ENCODE measurements at places on chromosomes 7 and 10.

- peak; percentile 5 for DNase-seq
These were observed 491.7 kb downstream of the CCSER2 start for GRCh38 chr10:84820120-84820519.

- DNase-seq: peak; percentile 7
These were observed 453 bp downstream of the SFMBT2 start for GRCh38 chr10:7410301-7410861.

- no peak for DNase-seq
These were observed 180.9 kb downstream of the CTTNBP2 start for GRCh38 chr7:117692338-117692737.

GRCh38 chr10:132471125-132471451 lies 66.5 kb upstream of the INPP5A start:
- no peak for DNase-seq

DNA sequence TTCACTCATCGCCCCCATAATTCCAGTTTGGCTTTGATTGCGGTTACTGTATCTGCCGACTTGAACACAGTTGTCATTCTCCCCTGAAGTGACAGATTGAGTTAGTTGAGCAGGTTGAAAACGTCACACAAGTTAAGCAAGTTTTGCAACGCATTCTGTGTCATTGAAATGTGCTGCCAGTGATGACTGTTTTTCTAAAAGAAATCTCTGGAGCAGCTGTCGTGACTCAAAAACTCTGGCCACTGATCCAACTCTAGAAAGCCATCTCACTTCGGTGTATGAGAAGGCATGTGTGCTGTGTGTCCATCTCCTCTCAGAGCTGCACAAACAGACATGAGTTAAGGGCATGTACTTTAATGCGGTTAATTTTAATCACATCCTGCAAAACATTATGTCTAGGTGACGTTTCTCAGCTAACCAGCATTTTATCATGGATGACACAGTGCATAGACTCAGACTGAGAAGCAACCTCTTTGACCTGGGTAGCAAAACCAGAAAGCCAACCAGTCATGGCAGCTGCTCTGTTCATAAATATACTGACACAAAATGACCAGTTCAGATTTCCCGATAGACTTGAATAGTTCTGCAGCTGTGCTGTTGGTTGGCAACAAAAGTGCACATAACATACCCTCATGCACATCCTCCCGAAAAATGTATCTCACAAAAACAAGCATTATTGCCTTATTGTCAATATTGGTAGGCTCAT lies 69.3 kb downstream of the CSTF2T start:
- no peak for DNase-seq

DNA sequence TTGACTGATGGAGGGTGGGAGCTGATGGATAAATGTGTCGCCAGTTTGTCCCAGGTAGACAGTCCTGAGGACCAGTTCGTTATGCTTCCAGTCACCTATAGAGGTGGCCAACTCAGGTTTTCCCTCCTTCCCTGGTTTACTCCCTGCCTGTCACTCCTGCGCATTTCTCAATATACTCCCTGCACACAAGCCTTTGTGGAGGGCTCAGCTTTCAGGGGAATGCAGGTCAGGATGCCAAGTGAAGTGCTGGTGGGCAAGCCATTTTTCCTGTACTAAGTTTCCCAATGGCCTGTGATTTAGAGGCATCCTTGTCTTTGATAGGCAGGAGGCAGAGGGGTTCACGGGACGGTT lies 473.5 kb upstream of the ZMIZ1 start:
- DNase-seq: no peak

DNA sequence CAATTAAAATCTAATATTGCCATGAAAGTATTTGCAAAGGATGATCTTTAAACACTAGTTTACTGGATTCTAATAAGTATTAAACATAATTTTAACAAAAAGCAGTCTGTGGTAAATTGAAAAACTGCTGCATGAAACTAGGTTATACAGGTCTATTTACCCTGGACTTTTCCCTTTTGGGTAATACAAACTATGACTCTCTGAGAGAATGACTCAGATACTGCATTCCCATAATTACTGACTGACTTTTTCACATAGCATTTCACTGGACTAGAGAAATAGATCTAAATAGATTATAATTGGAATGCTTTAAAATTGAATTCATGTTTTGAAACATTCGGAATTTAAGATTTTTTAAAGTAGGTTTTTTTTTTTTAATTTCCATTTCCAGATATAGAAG lies 395.7 kb downstream of the THSD7A start:
- DNase-seq: no peak

GRCh38 chr7:143455491-143455890 lies 12.2 kb downstream of the TAS2R60 start:
- no peak for DNase-seq

GRCh38 chr7:45225948-45226335 lies 68.4 kb downstream of the RAMP3 start:
- no peak for DNase-seq

GRCh38 chr10:44671319-44671718 lies 239.8 kb upstream of the TMEM72 start:
- no peak for DNase-seq

DNA sequence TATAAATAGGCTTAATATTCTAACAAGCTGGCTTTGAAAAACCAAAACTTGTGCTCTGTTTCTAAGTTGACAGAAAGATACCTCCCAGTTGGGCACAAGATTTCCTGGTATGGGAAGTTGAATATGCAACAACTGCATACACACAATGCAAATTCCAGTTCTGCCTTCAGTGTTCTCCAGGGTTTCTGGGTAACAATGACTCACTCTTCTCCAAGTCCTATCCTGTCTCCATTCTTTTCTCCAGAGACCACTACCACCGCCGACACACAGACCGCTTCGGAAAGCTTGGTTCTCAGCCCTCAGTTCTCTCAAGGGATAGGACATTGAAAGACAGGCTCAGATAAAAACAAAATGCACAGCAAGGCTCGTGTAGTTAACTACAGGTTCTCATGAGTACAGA lies 12.2 kb downstream of the PDE1C start:
- no peak for DNase-seq

GRCh38 chr7:85529831-85530230 lies 343.0 kb upstream of the SEMA3D start:
- no peak for DNase-seq

DNA sequence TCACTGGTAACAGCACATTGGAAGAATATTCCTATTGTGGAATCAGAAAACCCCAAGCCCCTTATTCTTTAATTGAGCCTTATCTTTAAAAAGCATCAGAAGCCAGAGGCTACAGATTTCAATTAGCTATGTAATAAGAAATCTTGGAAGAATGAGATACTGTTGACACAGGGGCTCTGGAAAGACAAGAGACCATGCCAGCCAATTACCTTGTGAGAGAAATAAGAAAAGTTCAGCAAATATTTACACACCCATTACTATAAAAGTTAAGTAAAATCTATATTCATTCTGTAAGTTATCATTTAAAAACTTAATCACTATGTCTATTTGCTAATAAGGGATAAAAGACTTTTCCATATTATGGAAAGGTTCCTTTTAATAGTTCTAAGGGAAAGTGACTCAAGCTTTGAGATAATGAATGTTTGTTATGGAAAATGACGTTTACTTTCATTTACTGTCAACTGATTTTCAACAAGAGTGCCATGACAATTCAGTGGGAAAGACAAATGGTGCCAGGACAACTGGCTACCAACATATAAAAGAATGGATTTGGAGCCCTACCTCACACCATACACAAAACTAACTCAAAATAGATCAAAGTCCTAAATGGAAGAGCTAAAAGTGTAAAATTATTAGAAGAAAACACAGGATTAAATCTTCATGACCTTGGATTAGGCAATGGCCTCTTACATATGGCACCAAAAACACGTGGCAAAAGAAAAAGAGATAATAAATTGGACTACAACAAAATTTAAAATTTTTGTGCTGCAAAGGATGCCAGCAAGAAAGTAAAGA lies 28.3 kb downstream of the ZFAND2A start:
- DNase-seq: no peak

- peak; percentile 16 for DNase-seq
These were observed 51.2 kb upstream of the GTF2I start for GRCh38 chr7:74606101-74606908.

DNA sequence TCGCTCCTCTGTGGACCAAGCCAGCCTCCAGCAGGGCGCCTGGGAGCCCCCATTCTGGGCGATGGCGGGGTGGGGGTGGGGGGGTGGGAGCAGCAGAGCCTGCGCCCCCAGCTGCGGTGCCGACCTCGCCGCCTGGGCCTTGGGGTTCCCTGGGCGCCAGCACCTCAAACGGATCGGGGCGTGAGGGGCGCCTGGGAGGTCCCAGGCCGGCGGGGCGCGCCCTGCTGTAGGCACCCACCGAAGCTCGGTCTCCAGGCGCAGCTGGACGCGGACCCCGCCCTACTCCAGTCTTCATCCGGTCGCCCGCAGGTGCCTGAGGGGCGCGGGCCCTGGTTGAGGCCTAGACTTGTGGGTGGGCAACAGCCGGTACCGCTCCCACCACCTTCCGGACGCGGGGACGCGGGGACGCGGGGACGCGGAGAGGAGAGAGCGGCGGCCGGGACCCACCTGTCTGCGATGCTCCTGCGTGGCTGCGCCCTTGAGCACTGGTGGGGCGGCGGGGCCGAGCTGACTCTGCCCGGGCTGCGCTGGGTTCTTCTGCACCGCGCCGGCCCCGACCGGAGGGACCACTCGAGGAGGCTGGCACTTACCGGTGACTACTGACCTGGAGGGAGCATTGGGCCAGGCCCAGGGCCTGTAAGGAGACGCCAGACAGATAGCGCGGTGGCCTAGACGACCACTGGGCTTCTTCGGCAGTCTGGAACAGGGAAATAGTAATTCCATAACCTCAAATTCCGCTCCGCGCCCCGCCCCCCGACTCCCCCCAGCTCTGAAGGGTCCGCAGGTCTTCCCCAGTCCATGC lies 5.5 kb upstream of the KCP start:
- no peak for DNase-seq

- DNase-seq: peak; percentile 32
These were observed 114.1 kb downstream of the ICA1 start for GRCh38 chr7:8147760-8148463.

DNA sequence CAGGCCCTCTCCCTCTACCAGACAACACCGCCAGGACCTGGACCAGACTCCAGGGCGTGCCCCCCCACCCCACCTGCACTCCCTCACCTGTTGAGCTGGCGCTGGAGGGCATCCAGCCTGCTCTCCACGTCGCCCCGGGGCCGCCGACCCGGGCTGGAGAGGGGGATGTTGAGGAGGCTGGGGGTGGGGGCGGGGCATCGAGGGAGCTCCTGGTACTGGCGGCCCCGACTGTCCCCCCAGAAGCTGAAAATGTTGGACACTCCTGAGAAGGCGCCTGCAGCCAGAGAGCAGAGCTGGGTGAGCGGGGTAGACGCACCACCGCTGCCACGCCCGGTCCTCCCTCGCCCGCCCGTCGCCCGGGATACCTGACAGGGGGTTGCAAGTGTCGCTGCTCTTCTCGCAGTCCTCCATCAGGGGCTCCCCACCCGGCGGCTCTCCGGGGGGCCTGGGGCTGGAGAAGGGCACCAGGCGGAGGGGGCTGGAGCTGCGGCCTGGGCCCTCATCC lies 30.8 kb downstream of the KCNH2 start:
- DNase-seq: no peak

GRCh38 chr7:20412032-20412431 lies 81.3 kb downstream of the ITGB8 start:
- no peak for DNase-seq

DNA sequence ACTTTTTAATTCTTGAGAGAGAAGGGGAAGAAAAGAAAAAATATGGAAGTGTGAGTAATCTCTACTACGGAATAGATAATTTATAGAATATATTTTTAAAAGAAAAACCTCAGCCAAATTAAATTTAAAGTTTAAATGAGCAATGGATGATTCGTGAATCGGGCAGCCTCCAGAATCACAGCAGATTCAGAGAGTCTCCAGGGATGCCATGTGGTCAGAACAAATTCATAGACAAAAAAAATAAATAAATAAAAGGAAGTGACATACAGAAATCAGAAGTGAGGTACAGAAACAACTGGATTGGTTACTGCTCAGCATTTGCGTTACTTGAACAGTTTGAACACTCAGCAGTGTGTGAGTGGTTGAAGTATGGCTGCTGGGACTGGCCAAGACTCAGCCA lies 53.0 kb downstream of the PHYHIPL start:
- no peak for DNase-seq

- DNase-seq: no peak
These were observed 66.6 kb downstream of the CUBN start for GRCh38 chr10:17062955-17063484.

DNA sequence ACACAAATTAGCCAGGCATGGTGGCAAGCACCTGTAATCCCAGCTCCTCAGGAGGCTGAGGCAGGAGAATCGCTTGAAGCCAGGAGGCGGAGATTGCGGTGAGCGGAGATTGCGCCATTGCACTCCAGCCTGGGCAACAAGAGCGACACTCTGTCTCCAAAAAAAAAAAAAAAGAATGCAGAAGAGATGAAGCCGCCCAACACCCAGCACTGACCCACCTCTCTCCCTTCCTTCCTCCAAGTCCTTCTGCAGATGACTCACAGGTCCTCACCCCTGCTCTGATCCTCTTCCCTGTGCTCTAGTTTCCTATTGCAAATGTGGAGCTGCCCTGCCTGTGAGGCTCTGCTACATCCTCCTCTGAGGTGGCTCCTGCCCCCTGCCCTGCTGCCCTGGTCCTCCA lies 22.0 kb upstream of the OPALIN start:
- DNase-seq: no peak
